ENCODE measurements at places on chromosomes 5 and 9.

DNA sequence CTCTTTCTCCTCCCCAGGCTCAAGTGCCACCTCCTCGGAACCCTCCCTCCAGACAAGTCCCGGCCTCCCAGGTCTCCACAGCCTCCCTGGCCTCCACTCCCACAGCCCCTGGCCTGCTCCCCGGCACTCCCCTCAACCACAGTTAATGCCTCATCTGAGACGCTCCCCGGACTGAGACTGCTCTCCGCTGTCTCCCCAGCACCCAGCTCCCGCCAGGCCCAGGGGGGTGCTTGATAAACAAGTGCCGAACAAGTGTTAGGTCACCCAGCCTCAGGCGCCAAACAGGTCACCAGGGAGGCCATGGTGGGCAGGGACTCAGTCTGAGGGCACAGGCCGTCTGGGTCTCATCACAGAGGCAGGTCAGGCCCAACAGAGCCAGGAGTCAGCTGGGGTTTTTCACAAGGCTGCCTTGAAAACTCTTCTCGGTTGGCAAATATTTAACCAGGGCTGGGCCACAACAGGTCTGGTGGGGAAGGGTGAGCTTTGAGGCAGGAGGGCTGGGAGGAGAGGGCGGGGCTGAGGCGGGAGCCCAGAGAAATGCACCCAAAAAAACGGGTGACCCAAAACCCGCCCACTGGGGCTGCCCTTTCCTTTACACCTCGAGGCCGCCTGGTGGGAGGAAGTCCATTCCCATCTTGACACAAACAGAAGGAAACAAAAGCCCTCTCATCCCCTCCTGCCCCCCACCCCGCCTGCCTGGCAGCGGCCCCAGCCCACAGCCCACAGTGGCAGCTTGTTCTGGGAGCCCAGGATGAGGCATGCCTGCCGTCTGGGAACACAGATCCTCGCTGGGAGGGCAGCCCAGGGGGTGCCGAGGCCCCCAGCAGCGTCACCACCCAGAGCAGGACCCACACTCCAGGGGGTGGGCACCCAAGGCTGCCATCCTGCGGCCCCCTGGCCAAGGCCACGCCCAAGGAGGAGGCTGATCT, 66.6 kb upstream of the STXBP1 start:
- no peak for DNase-seq

DNA sequence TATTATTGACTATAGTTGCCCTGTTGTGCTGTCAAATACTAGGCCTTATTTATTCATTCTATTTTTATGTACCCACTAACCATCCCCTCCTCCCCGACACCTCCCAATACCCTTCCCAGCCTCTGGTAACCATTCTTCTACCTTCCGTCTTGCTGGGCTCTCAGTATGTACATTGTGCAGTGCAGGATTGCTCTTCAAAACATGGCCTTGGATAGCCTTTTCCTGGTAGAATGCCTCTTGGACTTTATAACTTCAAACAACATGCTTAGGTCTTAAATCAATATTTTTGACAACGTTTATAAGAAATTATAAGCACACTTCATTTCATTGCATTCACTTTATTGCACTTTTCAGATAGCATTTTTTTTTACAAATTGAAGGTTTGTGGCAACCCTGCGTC, 172.6 kb upstream of the ACTBL2 start:
- no peak for DNase-seq

- no peak for DNase-seq
Measured at GRCh38 chr5:28430565-28431178, 1392.3 kb upstream of the CDH9 start.

- no peak for DNase-seq
Measured at GRCh38 chr5:80579050-80579449, 9.0 kb upstream of the ANKRD34B start.

GRCh38 chr5:141714542-141715310, 32.7 kb upstream of the ARAP3 start:
- DNase-seq, result no peak

DNA sequence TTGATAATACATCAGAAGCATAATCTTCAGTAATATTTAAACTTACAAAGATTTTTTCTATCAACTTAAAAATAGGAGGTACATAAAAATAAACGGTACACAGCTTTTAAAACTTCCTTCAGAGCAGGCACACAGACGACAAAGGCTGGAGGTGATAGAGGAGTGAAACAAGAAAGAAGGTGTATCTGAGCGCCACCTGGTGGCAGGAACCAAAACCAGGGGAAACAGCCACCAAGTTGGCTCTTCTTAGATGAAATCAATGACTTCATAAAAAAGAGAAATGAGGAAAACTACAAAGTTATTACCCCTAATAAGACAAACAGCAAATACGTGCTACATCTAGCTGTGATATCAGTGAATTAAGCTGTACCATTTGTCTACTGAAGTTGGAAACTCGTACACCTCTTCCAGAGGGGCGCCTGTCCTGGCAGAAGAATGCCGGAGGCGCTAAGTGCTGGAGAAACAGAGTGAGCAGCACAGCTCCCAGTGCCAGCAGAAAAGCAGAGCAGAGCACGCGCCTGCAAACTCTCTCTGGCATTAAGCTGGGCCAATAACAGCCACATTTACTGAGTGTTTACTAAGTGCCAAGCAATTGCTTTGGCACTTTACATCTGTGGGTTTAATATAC, 85.9 kb downstream of the SETX start:
- DNase-seq, result peak; percentile 31

- DNase-seq, result no peak
Measured at GRCh38 chr5:154140381-154140780, 50.2 kb upstream of the GALNT10 start.
